ENCODE measurements at places on chromosomes 5 and 9.

- no peak for DNase-seq
Observed at GRCh38 chr5:112491257-112491656, 72.2 kb upstream of the EPB41L4A start.

DNA sequence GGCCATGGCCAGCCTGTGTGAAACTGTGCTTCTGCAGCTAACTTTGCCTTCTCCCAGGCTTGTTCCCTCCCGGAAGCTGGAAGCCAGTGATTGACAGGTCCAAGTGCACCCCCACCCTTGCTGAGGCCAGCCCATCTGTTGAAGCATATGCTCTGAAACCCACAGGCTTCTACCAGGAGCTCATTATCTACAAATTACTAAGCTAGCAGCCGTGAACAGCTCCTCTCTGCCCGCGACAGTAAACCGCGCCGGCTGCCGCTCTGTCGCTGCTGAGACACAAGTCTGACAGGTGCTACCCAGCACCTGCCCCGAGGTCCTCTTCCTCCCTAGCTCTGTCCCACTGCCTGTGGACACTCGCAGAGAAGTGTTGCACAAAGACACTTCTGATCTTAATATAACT lies 490.9 kb downstream of the GADD45G start:
- no peak for DNase-seq

- no peak for DNase-seq
Observed at GRCh38 chr5:180599981-180600553, 8.8 kb upstream of the SCGB3A1 start.

DNA sequence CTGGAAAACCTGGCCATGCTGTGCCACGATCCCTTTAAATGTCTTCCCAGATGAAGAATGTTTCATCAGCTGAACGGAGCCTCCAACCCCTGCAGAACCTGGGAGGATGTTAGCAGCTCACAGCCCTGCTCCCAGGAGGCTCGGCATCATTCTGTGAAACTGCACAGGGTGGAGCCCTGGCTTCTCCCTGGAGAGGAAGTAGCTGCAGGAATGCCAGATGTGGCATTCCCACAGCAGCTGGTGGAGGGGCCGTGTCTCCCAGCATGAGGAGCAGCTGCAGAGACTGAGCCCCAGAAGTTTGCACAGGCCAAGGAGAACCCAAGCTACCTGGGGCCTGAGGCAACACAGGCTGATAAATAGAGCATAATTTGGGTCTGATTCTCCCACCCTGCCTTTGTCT lies 165.8 kb upstream of the MAP3K1 start:
- DNase-seq = no peak

DNA sequence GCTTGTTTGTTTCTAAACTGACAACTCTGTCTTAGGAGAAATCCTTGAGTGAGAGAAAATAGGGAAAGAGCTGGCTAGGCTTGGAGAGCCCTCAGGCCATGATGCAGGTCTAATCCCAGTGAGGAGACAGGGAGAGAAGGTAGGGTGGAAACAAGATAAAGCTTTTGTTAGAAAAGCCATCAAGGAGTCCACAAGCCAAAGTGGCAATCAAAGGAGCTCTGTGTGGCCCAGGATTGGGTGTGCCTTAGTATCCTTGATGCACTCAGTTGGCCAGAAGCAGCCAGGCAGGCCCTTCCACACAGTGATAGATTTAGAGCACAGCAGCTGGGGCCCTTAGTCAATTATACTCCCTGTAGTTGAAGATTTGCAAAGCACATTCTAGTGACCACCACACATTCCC lies 73.9 kb downstream of the ALDH7A1 start:
- no peak for DNase-seq

- DNase-seq = no peak
Observed at GRCh38 chr5:102916109-102916508, 161.0 kb downstream of the PAM start.

DNA sequence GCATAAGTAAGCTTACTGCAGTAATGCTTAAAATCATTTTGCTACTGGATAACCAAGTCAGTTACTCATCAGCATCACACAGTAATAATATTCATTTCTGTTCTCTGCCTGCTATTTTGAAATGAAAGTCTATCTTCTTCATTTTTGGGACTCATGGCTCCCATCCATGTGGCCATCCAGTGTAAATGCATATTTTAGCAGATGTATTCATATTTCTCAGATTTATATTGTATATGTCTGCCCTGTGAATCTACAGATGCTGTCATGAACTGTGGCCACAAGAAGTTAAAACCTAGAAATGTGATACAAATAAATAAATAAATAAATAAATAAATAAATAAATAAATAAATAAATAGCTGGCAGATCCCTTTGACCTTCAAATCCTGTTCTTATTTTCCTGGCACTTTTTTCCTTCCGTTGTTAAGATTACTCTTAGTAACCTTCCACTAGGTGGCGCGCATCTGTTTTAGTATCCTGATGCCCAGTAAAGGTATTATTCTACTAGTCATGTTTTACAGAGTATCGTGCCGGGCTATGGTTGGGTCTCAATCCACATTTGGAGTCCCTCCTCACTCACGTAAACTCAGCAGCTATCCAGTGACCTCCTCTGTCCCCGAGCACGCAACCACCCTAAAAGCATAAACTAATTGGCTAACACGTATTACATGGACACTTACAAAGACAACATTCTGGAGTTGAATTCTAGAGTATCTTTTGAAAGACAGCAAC lies 79.2 kb upstream of the IL7R start:
- no peak for DNase-seq

DNA sequence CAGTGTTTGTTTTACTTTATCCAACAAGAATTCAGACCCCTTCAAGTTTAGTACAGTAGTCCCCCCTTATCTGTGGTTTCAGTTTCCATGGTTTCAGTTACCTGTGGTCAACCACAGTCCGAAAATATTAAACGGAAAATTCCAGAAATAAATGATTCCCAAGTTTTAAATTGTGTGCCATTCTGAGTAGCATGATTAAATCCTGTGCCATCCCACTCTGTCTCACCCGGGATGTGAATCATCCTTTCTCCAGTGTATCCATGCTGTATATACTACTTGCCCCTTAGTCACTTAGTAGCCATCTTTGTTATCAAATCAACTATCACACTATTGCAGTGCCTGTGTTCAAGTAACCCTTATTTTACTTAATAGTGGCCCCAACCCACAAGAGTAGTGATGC lies 153.8 kb upstream of the RASA1 start:
- DNase-seq = no peak

DNA sequence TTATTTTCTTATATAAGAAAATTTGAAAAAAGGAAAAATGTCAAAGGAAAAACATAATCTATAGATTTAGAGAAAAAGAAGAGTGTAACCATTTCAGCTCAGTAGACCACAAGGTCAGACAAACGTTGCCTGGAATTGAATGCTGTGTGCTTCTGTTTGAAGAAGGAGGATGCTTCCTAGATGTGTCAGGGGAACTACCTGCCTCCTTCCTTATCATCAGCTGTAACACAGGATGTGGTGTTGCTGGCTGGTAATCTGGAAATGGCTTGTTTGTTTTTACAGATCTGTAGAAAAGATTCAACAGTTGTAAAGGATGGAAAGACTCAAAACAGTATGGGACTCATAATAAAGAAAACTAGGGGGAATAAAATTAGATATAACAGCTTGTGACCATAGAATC lies 160.7 kb upstream of the MEF2C start:
- no peak for DNase-seq

DNA sequence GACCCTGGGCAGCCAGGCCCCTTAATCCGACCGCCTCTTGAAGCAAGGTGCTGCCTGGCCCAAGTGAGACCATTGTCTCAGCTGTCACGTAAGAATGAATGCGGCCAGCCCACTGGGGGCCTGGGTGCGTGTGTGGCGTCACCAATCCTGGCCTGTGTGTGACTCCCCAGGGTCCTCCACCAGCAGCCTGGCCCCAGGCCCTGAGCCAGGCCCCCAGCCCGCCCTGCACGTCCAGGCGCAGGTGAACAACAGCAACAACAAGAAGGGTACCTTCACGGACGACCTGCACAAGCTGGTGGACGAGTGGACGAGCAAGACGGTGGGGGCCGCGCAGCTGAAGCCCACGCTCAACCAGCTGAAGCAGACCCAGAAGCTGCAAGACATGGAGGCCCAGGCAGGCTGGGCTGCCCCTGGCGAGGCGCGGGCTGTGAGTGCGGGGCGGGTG lies 124.2 kb downstream of the WNK2 start:
- no peak for DNase-seq

DNA sequence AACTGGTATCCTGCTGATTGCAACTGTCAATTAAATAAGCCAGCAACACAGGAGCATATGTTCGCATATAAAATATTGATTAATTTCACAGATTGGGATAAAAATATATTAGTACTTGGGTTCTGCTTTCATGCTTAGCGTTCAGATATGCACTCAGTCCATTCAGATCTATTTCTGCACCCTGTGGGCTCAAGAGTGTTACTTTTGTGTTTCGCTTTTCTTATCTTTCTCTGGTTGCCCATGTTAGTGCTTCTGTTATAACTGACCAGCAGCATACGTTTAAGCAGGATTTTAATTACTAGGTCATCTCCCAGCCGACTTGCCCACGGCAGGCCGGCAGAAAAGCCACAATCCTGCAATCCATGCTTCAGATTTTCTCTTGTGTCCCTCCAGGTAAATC lies 289.1 kb downstream of the EBF1 start:
- no peak for DNase-seq

GRCh38 chr5:116455061-116455460 lies 119.6 kb downstream of the SEMA6A start:
- no peak for DNase-seq

- no peak for DNase-seq
Observed at GRCh38 chr5:39016587-39017275, 57.5 kb downstream of the RICTOR start.

GRCh38 chr5:109141222-109142200 lies 268.3 kb downstream of the PJA2 start:
- DNase-seq = no peak

GRCh38 chr9:22278426-22278825 lies 168.2 kb upstream of the DMRTA1 start:
- DNase-seq = no peak

GRCh38 chr5:53446908-53447307 lies 33.5 kb upstream of the FST start:
- no peak for DNase-seq

- DNase-seq = no peak
Observed at GRCh38 chr9:3507395-3508077, 18.3 kb downstream of the RFX3 start.

GRCh38 chr5:1112596-1113331 lies 901 bp upstream of the SLC12A7 start:
- no peak for DNase-seq

Data from GM12892 (cell line).